ENCODE measurements at places on chromosomes 13 and 19. TPM values are rescaled to one million over a fixed set of nuclear protein-coding genes. Genes with fewer than 3 reads are reported as not detected.

MCF2L gene
- total RNA-seq: 33.4 TPM

PODNL1 gene
- 0.80 TPM for total RNA-seq

GJB2 gene
- 0.88 TPM for total RNA-seq

TEX101 gene
- total RNA-seq: not detected

DNA sequence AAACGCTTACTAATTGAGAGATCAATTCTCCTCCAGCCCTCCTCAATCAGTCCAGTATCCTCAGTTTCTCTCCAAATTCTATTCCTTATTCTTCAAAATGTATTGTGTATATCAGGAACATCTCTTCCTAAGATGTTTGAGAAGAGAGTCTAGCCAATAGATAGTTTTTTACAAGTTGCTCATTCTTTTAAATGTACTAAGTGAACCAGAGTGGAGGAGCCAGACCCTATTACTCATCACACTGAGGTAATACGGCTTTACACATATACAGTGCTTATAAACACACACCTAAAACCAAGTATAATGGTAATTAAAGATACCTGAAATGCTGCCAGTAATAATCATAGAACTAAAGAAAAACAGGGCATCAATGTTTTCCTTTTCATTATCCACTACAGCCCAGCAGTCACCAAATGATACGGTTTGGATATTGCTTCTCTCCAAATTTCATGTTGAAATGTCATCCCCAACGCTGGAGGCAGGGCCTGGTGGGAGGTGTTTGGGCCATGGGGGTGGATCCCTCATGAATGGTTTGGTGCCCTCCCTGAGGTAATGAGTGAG, 45.2 kb upstream of the HMGB1 start:
- no peak overlapping the region for H3K4me3 ChIP-seq
- no peak for DNase-seq
- no peaks in the 10 kb centered on the region for H3K4me1 ChIP-seq
- H3K27me3 ChIP-seq: no peaks in the 10 kb centered on the region
- H3K27ac ChIP-seq: no peak overlapping the region
- no peaks in the 10 kb centered on the region for H3K36me3 ChIP-seq

GRCh38 chr19:3506384-3507340, 551 bp downstream of the FZR1 start:
- H3K36me3 ChIP-seq: no peaks in the 10 kb centered on the region
- H3K27me3 ChIP-seq: no peaks in the 10 kb centered on the region
- H3K27ac ChIP-seq: peak overlapping the region; percentile 98
- no peak for DNase-seq

GRCh38 chr13:106917673-106918556, 350.0 kb upstream of the ARGLU1 start:
- H3K27ac ChIP-seq: peak overlapping the region; percentile 95
- no peaks in the 10 kb centered on the region for H3K4me1 ChIP-seq
- H3K36me3 ChIP-seq: no peaks in the 10 kb centered on the region
- no peaks in the 10 kb centered on the region for H3K27me3 ChIP-seq
- peak; percentile 51 for DNase-seq

GRCh38 chr13:39106216-39107005, 68.2 kb downstream of the NHLRC3 start:
- H3K36me3 ChIP-seq: no peaks in the 10 kb centered on the region
- H3K4me1 ChIP-seq: no peaks in the 10 kb centered on the region
- no peak overlapping the region for H3K27ac ChIP-seq

GRCh38 chr19:18428787-18429674, 8.9 kb downstream of the ISYNA1 start:
- H3K36me3 ChIP-seq: no peaks in the 10 kb centered on the region
- H3K4me3 ChIP-seq: peak overlapping the region; percentile 29
- H3K27ac ChIP-seq: peak overlapping the region; percentile 82
- H3K4me1 ChIP-seq: peaks cover 14% of the 10 kb centered on the region
- DNase-seq: no peak

- no peaks in the 10 kb centered on the region for H3K4me1 ChIP-seq
- no peak overlapping the region for H3K27ac ChIP-seq
- H3K4me3 ChIP-seq: no peak overlapping the region
- peaks cover 5% of the 10 kb centered on the region for H3K36me3 ChIP-seq
- no peak for DNase-seq
Observed at GRCh38 chr19:49556412-49557398, 23.7 kb downstream of the NOSIP start.

DNA sequence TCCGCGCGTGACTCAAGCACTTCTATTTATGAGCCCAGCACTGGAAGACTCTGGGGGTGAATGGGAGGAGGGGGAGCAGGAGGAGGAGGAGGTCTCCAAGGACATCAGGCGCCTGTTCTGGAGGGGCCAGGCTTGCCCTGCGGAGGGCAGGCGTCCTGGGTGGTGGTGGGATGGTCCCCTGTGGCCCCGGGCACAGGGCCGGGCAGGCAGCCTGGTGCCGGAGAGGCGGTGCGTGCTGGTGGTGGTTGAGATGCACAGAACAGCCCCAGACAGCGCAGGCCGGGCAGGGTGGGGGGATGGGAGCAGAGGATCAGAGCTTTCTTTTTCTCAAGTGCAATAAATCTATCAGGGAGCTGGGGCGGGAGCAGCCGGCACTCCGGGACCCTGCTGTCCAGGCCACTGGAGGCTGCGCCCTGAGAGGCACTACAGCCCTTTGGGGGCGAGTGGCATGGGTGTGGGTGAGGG, 14.0 kb downstream of the NKPD1 start:
- no peak overlapping the region for H3K27ac ChIP-seq
- H3K4me1 ChIP-seq: no peaks in the 10 kb centered on the region
- H3K27me3 ChIP-seq: peaks cover 2% of the 10 kb centered on the region
- no peaks in the 10 kb centered on the region for H3K36me3 ChIP-seq
- H3K4me3 ChIP-seq: no peak overlapping the region

- H3K4me3 ChIP-seq: peak overlapping the region; percentile 45
- no peaks in the 10 kb centered on the region for H3K36me3 ChIP-seq
- H3K27ac ChIP-seq: peak overlapping the region; percentile 70
- H3K4me1 ChIP-seq: no peaks in the 10 kb centered on the region
Observed at GRCh38 chr19:485077-485476, 11.2 kb upstream of the MADCAM1 start.

DNA sequence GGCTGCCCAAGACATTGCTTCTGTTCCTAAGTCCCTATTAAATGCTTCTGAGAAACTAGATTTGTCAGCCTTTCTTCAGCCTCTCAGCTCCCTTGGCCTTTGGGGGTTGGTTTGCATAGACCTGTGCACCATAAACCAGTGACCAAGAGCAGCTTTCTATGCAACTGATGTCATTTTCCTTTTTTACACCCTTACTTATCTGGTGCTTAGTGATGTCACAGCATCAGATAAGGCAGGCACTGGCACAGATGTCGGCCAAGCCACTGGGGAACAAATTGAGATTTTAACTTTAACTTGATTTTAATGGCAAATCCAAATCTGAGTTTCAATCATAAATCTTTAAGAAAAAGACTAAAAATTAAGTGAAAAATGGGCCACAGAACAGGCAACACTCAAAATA, 59.8 kb downstream of the RUBCNL start:
- no peaks in the 10 kb centered on the region for H3K36me3 ChIP-seq
- DNase-seq: no peak
- H3K27ac ChIP-seq: no peak overlapping the region

DNA sequence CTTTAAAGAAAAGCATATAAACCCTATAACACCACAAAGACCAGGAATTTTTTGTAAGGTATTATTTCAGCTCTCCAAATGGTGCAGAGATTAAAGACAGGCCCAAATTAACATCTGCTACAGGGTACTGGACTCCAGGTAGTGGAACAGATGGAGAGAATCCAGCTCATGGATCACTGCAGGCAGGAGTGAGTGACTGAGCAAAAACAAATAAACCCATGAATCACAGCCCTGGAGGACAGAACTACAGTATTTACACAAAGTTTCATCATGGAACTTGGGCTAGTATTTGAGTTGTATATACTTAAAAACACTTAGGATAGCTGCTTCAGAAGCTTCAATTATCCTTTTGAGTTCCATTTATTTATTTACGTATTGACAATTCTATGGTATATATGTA, 132.8 kb upstream of the SPRY2 start:
- H3K27ac ChIP-seq: no peak overlapping the region
- H3K4me3 ChIP-seq: no peak overlapping the region
- no peak for DNase-seq
- no peaks in the 10 kb centered on the region for H3K36me3 ChIP-seq

DNA sequence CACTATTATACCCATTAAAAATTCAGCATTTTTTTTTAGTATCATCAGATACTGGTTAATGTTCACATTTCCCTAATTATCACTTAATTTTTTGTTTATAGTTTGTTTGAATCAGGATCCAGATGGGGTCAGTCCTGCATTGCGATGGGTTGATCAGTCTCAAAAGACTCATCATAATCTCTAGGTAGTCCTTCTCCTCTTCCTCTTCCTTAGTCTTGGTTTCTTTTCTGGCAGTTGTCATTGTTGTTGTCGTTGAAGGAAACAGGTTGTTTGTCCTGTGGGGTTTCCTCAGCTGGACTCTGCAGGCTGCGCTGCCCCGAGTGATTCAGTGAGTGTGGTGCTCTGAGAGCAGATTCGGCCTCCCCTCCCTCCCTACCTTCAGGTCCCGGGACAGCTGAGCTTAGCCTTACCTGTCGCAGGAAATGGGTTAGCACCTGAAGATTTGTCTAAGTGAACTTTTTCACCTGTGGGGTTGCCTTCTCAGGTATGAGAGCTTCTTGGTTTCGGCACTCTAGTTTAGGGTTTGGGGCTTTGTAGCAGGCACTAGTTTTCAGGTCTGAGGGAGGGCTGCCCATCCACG, 34.1 kb downstream of the NFIX start:
- no peak for DNase-seq
- H3K36me3 ChIP-seq: no peaks in the 10 kb centered on the region
- H3K27ac ChIP-seq: peak overlapping the region; percentile 82

- no peaks in the 10 kb centered on the region for H3K4me1 ChIP-seq
- H3K27me3 ChIP-seq: no peaks in the 10 kb centered on the region
- no peak for DNase-seq
- H3K4me3 ChIP-seq: no peak overlapping the region
Observed at GRCh38 chr13:37656247-37656940, 57.8 kb upstream of the POSTN start.

DNA sequence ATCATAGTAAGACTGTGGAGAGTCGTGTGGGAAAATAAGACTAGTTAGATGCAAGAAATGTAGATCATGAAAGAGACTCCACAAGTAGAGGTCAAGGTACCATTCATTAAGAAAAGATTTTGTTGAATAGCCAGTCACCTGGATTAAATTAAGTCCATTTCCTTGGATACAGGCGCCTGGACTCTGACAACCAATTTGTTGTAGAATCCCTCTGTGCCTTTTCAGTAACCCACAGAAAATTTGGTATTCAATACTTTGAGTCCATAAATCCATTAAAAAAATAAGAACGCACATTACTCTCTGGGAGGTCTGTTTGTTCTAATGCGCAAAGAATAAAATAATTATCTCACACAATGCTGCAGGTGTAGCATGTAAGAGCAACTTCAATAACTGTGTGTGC, 469.4 kb downstream of the KLF12 start:
- no peaks in the 10 kb centered on the region for H3K36me3 ChIP-seq
- DNase-seq: no peak
- H3K27ac ChIP-seq: no peak overlapping the region
- H3K4me1 ChIP-seq: no peaks in the 10 kb centered on the region
- H3K4me3 ChIP-seq: no peak overlapping the region

DNA sequence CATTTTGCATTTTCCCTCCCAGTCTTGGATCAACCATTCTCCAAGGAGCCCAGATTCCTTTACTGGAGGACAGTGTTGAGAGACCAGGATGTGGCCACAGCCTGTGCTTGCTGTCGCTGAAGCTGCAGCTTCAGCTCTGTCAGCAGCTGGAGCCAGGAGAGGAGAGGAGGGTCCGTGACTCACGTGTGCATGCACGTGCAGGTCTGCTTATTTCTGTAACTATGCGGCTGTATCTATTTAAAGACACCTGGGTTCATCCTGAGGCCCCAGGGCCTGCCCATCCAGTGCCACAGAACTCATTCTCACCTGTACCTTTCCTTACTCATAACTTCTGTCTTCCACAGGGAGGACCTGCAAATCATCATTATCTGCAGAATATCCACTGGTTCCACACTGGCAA, 8.2 kb upstream of the LAMP1 start:
- no peaks in the 10 kb centered on the region for H3K4me1 ChIP-seq
- H3K27me3 ChIP-seq: no peaks in the 10 kb centered on the region
- DNase-seq: no peak
- H3K36me3 ChIP-seq: no peaks in the 10 kb centered on the region

DNA sequence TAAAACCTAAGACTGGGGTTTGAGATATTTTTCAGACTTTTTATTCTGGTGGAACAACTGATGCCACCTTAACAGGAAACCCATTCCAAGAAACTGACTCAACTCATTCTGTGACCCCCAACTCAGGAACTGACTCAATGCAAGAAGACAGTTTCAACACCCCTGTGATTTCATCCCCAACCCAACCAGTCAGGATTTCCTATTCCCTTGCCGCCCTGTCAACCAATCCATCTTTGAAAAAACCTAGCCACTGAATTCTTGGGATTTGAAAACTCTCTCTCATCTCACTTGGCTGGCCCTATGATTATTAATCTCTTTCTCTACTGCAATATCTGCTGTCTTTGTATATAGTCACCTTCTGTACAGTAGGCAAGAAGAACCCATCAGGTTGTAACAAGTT, 1211.9 kb upstream of the ATXN8OS start:
- H3K36me3 ChIP-seq: no peaks in the 10 kb centered on the region
- H3K27ac ChIP-seq: no peak overlapping the region
- H3K4me1 ChIP-seq: no peaks in the 10 kb centered on the region
- DNase-seq: no peak
- H3K27me3 ChIP-seq: no peaks in the 10 kb centered on the region

GRCh38 chr13:113731192-113732175, 27.5 kb upstream of the TMEM255B start:
- DNase-seq: no peak
- H3K27ac ChIP-seq: no peak overlapping the region
- no peaks in the 10 kb centered on the region for H3K27me3 ChIP-seq

DNA sequence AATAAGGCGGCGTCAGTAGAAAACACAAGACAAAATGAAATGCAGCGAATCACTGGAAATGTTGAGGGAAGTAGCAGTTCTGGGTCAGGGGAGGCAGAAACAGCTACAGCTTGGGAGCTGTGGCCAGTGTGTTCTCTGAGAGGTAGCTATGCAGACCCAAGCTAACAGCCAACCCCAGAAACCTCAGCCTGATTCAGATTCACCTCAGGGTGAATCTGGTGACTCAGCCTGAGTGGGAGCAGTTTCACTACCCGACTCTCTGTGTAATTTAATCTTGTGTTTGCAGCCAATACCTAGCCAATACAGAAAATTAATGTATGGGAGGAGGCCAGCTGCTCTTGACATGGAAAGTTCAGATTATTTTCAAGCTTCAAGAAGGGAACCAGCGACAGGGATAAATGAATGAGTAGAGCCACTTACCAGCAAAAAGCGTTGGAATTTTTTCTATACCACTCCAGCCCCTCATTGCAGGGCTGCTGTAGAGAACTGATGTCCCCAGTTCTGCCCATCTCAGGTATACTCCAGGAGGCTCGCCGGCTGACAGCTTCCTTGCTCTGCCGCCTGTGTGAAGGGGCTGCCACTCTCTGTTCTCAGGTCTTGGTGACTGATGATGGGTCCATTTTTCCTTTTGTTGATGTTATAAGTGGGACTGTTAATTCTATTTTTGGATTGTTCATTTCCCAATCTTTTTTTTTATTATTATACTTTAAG, 8.9 kb downstream of the IGFL3 start:
- no peaks in the 10 kb centered on the region for H3K4me1 ChIP-seq
- no peak overlapping the region for H3K4me3 ChIP-seq
- H3K27ac ChIP-seq: peak overlapping the region; percentile 83
- peak; percentile 70 for DNase-seq
- no peaks in the 10 kb centered on the region for H3K27me3 ChIP-seq

GRCh38 chr19:19531951-19532805, 3.5 kb downstream of the YJEFN3 start:
- H3K27ac ChIP-seq: no peak overlapping the region
- peaks cover 4% of the 10 kb centered on the region for H3K36me3 ChIP-seq
- peak; percentile 84 for DNase-seq
- H3K4me1 ChIP-seq: no peaks in the 10 kb centered on the region

Measured in breast epithelium (tissue), 4 donors.